Aorta (tissue), 5 donors: ENCODE measurements at places on chromosomes 5 and 9.

DNA sequence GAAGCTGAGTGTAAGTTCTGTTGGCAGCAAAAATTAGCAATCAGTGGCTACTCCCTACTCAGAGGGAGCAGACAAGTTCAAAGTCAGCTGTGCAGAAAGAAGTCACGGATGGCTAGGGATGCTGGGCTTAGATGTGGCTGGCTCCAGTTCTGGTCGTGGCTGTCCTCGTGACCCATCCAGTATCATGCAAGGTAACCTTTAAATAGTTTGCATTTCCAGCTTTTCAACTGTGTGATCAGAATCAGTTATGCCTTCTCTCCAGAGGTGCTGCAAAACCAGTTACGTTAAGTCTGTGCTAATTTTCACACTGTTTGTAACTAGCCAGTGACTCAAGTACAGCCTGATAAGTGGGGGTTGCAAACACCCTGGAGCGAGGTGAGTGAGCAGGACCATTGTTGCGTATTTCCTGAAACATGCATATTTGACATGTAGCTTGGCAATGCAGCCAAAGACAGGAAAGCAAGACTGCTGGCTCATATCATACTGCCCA, 302.4 kb downstream of the ATPSCKMT start:
- no peak for DNase-seq

- no peak for DNase-seq
Measured at GRCh38 chr5:78964889-78965288, 20.2 kb downstream of the ARSB start.

DNA sequence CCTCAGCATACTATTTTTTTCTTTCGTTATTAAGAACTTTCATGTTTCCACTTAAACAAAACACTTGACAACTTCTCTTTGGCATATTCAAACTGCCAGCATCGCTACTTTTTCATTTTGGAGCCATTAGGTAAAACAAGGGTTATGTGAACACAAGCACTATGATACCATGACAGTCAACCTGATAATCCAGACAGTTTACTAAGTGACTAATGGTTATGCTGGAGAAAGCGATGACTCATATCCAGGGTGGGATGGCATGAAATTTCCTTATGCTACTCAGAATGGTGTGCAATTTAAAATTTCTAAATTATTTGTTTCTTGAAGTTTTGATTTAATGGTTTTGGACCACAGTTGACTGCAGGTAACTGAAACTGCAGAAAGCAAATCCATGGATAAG, 29.9 kb upstream of the PRSS3 start:
- no peak for DNase-seq

- DNase-seq = no peak
Measured at GRCh38 chr5:145385276-145385675, 449.9 kb downstream of the PRELID2 start.

DNA sequence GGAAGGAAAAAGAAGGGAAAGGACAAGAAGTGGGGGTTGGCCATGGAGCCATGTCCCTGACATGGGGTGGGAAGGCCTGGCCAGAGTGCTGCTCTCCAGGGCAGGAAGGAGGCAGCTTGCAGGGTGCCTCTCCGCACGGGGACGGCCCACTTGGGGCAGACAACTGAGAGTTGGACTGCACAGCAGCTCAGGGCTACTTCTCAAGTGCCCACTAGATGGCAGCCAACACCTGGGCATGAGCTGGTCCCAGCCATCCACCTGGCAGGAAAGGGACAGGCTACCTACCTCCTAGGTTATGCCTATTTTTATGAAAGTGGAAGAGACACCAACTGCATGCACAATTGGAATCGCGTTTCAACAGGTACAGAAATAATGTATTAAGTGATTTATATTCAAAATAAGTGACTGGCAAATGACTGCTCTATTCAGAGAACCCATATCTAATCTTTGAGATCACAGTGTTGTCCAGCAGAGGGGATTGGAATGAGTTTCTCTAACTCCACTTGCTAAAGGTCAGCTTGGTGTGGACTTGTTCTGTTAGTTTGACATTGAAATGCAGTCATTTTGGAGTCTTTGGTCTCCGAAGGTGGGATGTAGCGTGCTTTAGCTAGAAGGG, 113.4 kb downstream of the SYK start:
- DNase-seq = peak; percentile 87

DNA sequence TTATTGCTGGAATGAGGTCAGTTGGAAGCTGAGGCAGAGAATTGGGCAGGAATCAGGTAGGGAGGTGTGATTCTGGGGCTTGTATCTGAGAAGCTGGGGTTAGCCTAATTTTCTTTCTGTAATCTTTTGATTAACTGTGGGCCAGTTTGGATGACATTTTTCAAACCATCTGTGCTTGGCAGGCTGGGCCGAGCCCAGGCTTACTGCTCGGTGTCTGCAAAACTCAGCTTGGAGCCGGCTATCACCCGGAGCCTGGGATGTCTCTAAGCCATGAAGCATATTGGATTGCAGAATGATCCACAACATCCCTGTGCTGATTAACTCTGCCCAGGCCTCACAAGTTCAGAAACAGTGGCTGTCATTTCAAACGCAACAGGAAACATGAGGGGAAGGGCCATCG, 26.5 kb downstream of the KCNMB1 start:
- DNase-seq = no peak

DNA sequence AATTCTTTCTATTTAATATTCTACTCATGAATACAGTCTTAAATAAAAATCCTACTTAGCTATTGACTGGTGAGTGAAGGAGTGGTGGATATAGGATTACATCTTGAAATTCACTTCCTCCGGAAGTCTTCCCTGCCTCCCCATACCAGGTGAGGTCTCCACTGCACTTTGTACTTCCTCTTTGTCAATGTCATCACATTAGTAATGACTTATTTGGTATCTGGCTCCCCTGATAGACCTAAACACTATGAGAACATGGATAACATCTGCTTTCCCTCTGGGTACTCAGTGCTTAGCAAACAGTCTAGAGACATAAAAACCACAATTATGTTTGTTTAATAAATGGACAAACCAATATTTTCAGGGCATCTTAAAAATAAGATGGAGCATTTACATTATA, 532.1 kb downstream of the PDE4D start:
- no peak for DNase-seq

DNA sequence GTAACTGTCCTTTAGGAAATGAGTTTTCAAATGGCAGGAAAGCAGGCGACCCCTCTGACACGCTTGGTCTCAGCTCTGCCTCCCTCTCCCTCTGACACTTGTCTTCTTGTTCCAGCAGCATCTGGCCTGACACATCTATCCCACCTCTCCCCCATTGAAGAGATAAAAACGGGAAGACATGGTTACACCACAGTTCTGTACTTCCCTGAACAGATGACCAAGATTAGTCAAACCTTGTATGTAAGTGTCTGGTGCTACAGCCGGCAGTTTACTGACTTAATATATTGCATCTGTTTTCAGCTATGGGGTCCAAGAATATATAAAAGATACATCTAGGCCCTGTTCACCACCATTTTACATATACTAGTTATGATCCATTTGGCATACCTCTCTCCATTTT, 29.6 kb upstream of the MLLT3 start:
- no peak for DNase-seq

DNA sequence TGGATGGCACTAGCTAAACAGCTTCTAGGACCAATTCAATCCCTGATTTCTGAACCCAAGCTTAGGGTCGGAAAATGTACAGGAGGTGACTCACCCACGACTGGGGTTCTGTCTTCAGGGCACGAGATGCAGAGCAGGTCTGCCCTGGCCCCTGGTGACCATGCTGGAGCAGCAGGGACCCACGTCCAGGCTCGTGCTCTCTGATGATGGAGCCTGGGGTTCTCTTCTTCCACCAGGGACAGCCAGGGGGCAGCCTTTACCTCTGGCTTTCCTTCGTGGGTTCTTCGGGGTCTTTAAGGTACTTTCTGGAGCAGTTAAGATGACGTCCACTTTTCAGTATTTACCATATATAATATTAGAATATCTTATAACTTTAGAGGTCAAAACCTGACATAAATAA, 2.1 kb downstream of the CFAP77 start:
- no peak for DNase-seq

DNA sequence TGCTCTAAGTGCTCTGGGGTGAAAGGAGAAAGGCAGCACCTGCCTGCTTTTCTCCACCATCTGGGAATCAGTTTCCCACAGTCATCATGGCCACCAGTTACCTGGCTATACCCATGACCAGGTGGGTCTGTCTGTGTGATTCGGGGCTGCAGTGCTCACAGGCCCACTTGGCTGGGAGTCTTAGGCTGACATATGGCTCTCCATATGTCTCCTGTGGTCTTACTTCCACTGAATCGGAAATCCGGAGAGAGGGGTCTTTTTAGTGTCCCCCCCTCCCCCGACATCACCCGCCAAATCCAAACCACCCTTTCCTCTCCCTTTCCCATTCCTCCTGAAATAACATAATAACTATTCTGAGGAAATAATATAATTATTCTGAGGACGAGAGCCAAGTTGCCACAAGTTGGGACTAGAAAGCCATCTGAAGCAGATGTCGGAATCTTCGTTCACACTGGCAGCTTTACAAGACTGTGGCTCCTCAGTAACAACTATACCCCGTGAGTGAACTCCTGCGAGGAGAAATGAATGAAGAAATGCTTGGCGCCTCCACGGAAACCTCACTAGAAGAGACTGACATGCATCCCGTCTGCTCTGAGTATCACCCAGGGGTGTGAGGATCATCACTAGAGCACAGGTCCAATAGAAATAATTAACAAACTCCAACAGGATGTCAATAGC, 143.4 kb downstream of the MYO10 start:
- DNase-seq = no peak

- DNase-seq = no peak
Measured at GRCh38 chr5:126398791-126399190, 24.4 kb upstream of the GRAMD2B start.

DNA sequence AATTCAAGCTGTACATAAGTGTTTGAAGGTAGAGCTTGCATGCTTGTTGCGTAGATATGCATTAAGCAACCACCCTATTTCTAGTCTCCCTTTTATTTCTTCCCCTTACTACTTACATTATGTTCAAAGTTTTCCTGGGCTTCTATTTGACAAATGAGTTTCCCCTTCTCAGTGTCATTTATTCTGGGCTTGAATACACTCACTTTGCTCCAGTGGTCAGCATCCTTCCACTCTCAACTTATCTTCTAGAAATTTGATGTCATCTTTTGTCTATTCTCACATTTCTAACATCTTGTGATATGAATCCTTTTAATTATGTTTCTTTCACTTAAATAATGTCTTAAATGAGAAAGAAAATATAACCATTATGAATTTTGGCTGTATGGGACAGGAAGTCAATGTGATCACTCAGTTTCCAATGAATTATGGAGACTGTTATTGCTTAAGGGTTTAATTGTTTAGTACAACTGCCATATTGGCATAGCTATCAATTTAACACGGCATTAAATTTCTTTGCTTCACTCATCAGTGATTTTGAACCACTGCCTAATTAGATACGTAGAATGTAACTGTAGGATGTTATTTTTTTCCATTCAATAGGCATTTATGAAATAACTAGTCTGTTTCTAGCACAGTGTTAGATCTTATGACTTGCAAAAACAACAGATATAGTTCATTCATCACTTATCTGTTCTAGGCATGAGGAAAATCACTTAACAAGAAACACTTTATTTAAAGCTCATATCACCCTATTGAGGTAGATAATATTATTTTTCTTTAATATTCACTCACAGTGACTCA, 105.5 kb upstream of the CDH12 start:
- no peak for DNase-seq

DNA sequence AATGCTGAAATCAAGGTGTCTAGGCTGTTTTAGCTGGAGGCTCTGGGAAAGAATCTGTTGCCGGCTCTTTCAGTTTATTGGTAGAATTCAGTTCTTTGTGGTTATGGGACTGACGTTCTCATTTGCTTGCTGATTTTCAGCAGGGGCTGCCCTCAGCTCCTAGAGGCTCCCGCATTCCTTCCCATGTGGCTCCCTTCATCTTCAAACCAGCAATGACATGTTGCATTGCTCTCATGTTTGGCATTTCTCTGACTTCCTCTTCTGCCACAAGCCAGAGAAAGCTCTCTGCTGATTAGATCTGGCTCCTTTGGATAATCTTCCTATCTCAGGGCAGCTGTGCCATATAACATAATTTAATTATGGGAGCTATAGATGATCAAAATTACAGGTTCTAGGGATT, 360.3 kb downstream of the LRRC70 start:
- no peak for DNase-seq

- no peak for DNase-seq
Measured at GRCh38 chr9:16680975-16681651, 189.4 kb downstream of the BNC2 start.

DNA sequence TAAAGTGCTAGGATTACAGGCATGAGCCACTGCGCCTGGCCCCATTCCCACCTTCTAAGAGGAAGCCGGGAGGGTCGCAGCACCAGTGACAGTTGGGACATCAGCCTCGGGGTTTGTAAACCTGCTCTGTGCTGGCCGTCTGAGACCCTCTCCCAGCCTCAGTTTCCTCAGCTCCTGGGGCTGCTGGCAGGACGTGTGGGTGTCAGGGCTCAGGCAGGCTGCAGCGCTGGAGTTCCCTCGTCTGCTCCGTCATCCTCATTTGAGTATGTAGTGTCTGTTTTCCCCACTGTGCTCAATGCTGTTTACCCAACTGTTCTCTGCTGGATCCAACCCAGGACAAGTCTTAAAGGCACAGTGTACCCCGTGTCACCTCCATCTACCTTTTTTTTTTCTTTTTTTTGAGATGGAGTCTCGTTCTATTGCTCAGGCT, 2.0 kb upstream of the NINJ1 start:
- DNase-seq = no peak
